Heart left ventricle (tissue), 16 donors: ENCODE measurements at places on chromosomes 16 and 17. TPM values are rescaled to one million over a fixed set of nuclear protein-coding genes. Genes with fewer than 3 reads are reported as not detected.

Gene TBC1D3B
- 0.76 TPM for polyA plus RNA-seq

Gene TSPAN10
- polyA plus RNA-seq = 0.46 TPM

Gene SLFN12L
- 0.69 TPM for polyA plus RNA-seq

Gene ITGA2B
- polyA plus RNA-seq = 0.34 TPM

Gene BICDL2
- not detected for polyA plus RNA-seq

Gene SEZ6L2
- polyA plus RNA-seq = 0.51 TPM

Gene KCNAB3
- 0.88 TPM for polyA plus RNA-seq

Gene KRT9
- not detected for polyA plus RNA-seq

Gene NPIPA7
- 3.5 TPM for polyA plus RNA-seq

Gene SOCS1
- 9.1 TPM for polyA plus RNA-seq

Gene MEOX1
- 11.6 TPM for polyA plus RNA-seq

Gene RAMP2
- polyA plus RNA-seq = 82.0 TPM

Gene ADCY9
- 11.8 TPM for polyA plus RNA-seq

Gene PYDC1
- not detected for polyA plus RNA-seq

Gene MFSD6L
- 0.08 TPM for polyA plus RNA-seq

Gene NTN3
- not detected for polyA plus RNA-seq

Gene MAP3K14
- polyA plus RNA-seq = 9.0 TPM

Gene PRDM7
- not detected for polyA plus RNA-seq

Gene PKMYT1
- 1.3 TPM for polyA plus RNA-seq

Gene CD300H
- polyA plus RNA-seq = not detected

Gene KRTAP2-2
- not detected for polyA plus RNA-seq

Gene GP1BA
- 0.19 TPM for polyA plus RNA-seq

Gene PGAP6
- 63.8 TPM for polyA plus RNA-seq
